ENCODE measurements at places on chromosomes 3 and 15.

DNA sequence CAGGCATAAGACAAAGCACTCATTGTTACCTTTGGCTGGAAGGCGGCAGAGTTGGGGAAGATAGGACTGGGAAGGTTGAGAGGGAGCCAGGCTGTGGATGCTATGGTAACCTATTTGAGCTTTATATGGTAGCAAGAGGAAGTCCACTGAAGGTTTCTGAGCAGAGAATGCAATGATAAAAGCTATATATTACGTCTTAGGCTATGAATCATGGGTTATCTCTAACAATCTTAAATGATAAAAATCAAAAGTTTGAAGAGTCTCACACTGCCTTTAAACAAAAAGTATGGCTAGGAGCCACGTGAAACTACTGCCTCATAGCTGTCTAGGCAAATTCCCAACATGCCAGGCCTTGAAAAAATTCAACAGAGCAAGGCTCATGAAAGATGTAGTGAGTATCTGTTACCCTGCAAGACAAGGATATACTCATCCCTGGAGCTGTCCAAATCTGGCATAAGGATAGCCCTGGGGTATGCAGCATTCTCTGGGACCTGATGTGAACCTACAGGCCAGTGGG is 4.1 kb downstream of the P3H2 start:
- no peak for DNase-seq

- no peak for DNase-seq
Measured at GRCh38 chr15:73987681-73988444, 4.2 kb downstream of the STOML1 start.

GRCh38 chr3:125238759-125239158 is 26.2 kb upstream of the SLC12A8 start:
- no peak for DNase-seq

- no peak for DNase-seq
Measured at GRCh38 chr15:23447107-23447500, at the start of gene GOLGA6L2. TSS of gene GOLGA6L2 (minus strand) at chr15:23447243. CDS start at chr15:23447181, 62 bp downstream.

- DNase-seq = peak; percentile 46
Measured at GRCh38 chr15:69141833-69142232, 18.6 kb upstream of the GLCE start.

GRCh38 chr3:50322386-50323091 is at the start of gene HYAL2:
TSS of gene HYAL2 (minus strand) at chr3:50322745. CDS start at chr3:50320489, 2,256 bp downstream.
- DNase-seq = peak; percentile 66

DNA sequence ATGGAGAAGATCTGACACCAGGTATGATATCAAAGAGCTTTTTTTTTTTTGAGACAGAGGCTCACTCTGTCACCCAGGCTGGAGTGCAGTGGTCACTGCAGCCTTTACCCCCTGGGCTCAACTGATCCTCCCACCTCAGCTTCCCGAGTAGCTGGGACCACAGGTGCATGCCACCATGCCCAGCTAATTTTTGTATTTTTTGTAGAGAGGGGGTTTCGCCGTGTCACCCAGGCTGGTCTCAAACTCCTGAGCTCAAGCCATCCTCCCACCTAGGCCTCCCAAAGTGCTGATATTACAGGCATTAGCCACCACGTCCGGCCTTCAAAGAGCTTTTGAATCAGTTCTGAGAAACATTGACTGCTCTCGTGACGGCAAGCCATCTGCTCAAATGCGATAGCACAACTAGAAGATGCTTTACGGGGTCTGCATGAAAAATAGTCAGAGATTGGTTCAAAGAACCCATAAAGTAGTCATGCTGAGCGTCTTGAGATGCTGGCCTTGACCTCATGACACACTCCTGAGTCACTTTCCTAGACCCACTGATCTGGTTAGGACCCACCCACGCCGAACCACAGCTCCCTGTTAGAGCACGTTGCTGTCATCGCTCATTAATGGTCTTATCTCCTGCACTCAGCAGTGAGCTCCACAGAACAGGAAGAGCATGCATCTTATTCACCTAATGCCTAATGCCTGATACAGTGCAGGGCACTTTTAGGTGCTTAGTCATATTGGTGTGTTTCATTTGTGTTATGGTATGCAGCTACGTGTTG is 57.0 kb upstream of the NR2F2 start:
- no peak for DNase-seq

DNA sequence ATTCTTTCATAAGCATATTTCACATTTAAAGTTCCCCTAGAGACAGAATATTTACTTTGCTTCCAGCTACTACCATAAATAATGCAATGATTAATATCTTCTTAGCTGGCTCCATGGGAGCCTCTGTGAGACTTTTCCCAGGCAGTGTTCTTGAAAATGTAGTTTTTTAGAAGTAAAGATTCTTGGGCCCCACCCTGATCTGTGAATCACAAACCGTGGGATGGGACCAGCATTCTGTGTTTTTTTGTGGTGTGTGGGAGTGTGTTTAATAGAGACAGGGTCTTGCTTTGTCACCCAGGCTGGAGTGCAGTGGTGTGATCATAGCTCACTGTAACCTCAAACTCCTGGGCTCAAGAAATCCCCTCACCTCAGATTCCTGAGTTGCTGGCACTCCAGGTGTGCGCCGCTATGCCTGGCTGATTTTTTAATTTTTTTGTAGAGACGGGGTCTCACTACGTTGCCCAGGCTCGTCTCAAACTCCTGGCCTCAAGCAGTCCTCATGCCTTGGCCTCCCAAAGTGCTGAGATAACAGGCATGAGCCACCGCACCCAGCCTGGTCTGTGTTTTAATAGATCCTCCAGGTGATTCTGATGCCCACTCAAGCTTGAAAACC is 83.0 kb downstream of the KLHL25 start:
- DNase-seq = no peak

DNA sequence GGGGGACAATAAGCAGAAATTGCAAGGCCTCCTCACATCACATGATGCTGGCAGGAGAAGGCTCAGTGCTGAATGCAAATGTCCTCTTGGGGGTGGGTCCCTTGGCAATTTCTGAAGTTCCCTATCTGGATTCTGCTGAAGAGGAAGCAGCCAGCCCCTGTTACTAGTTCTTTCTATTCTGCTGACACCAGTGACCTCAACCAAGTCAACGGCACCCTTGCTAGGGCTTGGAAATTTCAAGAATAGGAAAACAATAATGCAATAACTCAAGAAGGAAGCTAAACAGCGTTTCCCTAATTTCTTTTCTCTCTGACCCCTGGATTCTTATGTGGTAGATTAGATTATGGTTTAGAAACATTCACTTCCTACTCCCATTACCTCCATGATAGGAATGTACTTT is 46.2 kb upstream of the FOXP1 start:
- DNase-seq = peak; percentile 6

GRCh38 chr15:60875681-60876080 is 353.4 kb downstream of the RORA start:
- no peak for DNase-seq

- DNase-seq = no peak
Measured at GRCh38 chr3:171286580-171287249, 173.5 kb downstream of the TNIK start.

GRCh38 chr3:29389362-29389761 is 108.5 kb downstream of the RBMS3 start:
- DNase-seq = no peak

DNA sequence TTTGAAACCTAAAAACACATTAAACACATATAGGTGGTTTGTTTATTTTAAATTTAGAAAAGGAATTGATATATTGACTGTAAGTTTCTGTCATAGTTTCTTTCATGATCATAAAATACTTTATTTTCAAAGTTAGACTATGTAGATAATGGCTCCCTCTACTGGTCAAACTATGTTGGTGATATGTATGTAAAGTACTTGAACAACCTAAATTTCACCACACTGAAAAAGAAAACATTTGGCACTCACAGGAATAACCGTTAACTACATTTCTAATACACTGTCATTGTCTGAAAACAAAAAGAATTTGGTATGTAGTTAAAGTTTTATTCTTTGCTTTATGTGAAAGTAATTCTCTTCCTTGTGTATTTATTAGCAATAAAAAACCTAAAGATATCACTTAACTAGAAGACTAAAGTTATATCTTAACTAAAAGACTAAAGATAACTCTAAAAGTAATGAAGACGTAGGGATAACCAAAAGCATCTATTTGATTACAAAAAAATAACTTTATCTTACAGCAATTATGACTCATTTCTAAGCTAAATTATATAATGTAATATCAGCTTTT is 427.5 kb downstream of the VGLL3 start:
- DNase-seq = peak; percentile 71
